ENCODE measurements at places on chromosomes 6 and 20.

- DNase-seq: no peak
Observed at GRCh38 chr20:24303393-24304170, 165.8 kb upstream of the SYNDIG1 start.

DNA sequence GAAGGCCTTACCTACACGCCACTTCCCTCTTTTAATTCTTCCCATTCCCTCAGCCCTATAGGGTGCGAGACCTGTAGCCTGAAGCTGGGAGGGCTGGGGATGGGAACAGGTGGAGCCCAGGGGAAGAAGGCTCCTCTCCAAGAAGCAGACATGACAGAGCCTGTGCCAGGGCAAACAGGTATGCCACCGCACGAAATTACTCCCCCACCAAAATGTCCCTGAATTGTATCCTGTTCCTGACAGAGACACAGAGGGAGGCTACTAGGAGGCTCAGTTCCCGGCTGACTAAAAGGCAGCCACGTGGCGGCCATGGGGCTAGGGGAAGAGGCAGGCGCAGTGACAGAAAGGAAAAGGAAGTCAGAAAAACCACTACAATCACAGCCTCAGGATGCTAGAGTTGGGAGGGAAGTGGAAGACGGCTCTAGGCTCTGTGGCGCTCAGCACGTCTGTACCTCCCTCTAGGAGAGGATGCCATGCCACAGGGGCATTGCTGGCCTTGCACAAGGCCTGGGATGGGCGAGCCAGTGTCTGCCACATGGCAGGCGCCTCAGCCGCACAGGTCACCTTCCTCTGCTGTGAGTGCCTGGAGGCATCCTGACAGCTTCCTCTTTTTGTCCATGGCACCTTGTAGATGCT lies 27.7 kb downstream of the TFEB start:
- no peak for DNase-seq

GRCh38 chr20:49938173-49939163 lies 2.3 kb downstream of the RNF114 start:
- peak; percentile 16 for DNase-seq

DNA sequence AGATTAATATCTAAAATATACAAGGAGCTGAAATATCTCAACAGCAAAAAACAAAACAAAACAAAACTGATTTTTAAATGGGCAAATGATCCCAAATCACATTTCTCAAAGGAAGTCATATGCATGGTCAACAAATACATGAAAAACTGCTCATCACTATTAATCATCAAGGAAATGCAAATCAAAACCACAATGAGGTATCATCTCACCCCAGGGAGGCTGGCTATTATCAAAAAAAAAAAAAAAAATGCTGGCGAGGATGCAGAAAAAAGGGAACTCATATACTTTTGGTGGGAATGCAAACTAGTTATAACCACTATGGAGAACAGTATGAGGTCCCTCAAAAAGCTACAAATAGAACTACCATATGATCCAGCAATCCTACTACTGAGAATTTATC lies 34.6 kb downstream of the REPS1 start:
- DNase-seq: no peak

DNA sequence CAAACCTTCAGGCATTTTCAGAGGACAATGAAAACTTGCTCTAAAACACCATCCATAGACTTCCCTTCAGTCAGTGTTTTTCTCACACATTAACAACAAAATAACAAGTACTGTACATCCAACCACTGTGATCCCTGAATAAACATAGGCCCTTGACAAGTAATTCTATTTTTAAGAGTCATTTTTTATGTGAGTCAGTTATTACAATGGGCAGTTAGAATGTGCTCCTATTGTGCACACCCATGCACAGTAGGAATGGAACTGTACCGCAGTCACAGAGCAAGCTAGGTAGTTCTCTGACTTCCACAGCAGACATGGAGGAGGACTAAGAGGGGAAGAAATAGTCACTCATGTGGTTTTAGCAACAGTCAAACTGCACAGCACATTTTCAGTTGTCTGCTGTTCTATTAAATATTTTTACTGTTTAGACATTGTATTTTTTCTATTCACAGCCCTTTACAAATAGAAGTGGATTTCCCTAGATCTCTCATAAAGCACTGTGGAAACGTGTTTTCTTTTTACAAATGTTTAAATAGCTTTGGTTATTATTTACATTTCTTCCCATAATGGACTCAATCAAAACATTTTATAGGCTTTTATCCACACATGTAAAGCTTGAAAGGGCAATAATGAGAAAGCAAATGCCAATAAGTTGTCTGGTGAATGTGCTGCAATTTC lies 100.4 kb downstream of the JAG1 start:
- DNase-seq: no peak

GRCh38 chr6:137271245-137272183 lies 52.3 kb upstream of the IFNGR1 start:
- DNase-seq: no peak

DNA sequence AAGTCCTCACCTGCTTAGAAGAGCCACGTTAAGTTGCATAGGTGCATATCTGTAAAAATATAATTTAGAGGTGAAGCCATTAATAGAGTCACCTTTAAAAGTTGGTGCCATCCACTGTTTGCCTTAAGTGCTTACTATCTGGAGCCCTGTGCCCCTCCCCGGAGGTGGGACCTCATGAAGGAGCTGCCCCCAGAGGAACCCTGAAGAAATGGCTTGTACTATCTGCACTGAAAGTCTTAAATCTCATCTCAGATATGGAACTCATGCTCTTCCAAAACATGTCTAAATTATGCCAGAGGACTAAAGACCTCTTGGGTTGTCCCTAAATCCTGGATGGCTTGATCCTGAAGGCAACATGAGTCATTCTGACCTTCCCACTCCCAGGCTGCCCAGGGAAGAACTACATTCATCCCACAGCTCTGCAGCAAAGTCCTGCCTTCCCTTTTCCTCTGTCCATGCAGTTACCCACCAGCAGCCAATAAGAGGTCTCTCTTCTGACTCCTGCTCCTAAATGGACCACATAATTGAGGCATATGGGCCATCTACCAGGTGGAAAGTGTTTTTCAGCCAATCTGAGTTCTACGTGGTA lies 85.3 kb downstream of the ASXL1 start:
- DNase-seq: no peak

DNA sequence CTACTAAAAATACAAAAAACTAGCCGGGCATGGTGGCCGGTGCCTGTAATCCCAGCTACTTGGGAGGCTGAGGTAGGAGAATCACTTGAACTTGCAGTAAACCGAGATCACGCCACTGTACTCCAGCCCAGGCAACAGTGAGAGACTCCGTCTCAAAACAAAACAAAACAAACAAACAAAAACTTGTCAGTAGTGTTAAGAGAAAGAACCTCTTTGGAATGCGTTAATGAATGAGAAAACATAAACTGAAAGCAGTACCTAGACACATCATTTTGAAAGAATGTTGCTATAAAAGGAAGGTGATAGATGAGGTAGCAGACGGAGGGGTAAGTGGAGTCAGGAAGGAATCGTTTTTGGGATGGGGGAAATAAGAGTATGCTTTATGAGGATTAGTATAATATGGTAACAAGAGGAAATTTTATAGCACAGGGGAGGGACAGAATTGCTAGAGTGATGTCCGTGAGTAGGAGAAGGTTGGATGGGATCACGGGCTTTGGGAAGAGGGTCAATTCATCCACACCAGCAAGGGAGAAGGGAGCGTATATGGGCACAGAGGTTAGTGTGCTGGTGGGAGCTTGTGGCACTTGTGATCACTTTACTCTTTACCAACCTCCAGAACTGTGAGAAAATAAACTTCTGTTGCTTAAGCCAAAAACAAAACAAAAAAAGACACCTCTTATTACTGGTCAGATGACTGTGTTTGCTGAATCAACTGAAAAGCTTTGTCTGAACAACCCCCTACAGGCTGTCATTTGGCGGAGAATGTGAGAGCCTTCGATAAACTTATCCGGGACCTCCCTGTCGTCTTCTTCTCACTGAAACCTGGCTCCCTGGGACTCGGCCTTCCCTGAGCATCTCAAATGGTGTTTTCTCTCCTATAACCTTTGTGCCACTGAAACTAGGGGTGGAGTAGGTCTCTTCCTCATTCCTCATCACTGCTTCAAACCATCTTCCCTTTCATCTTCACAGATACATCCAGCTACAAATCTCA lies 48.9 kb upstream of the TFAP2A start:
- no peak for DNase-seq

GRCh38 chr20:23497536-23497935 lies 6.6 kb downstream of the CST8 start:
- DNase-seq: no peak
